Left kidney (tissue), 8 donors: ENCODE measurements at places on chromosomes 13 and 19. TPM values are rescaled to one million over a fixed set of nuclear protein-coding genes. Genes with fewer than 3 reads are reported as not detected.
A peak's percentile ranks its signal among the peaks of the same experiment; 100 is the strongest.

The IL17D gene
- 7.2 TPM for polyA plus RNA-seq

The VAV1 gene
- 1.5 TPM for polyA plus RNA-seq

The ZNF536 gene
- polyA plus RNA-seq = 2.6 TPM

The APOC4 gene
- polyA plus RNA-seq = not detected

The LIM2 gene
- polyA plus RNA-seq = 0.18 TPM

The NLRP11 gene
- 0.25 TPM for polyA plus RNA-seq

The BRD4 gene
- 63.6 TPM for polyA plus RNA-seq

DNA sequence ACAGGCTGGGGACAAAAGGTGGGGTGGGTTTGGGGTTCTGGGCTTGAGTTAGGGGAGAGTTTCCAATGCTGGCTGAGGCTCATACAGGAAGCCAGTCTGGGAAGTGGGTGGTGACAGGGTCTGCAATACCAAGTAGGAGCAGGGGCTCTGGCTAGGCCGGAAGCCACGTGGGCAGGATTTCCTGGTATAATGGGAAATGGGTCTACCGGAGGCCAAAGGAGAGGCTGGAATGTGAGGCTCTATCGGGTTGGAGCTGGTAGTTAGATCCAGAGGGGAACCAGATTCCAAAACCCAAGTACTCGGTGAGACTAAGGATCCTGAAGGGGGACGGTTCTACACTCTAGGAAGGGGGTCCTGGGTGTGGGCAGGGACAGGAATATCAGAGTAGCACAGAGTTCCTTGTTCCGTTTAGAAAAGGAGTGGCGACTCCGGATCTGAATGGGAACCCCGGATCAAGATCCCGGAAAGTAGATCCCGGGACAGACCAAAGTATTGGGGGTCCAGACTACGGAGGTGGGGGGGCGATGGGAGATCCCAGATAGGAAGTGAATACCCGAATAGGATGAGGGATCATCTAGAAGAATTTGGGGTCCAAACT lies 802 bp downstream of the CDC37 start:
- no peak for DNase-seq

DNA sequence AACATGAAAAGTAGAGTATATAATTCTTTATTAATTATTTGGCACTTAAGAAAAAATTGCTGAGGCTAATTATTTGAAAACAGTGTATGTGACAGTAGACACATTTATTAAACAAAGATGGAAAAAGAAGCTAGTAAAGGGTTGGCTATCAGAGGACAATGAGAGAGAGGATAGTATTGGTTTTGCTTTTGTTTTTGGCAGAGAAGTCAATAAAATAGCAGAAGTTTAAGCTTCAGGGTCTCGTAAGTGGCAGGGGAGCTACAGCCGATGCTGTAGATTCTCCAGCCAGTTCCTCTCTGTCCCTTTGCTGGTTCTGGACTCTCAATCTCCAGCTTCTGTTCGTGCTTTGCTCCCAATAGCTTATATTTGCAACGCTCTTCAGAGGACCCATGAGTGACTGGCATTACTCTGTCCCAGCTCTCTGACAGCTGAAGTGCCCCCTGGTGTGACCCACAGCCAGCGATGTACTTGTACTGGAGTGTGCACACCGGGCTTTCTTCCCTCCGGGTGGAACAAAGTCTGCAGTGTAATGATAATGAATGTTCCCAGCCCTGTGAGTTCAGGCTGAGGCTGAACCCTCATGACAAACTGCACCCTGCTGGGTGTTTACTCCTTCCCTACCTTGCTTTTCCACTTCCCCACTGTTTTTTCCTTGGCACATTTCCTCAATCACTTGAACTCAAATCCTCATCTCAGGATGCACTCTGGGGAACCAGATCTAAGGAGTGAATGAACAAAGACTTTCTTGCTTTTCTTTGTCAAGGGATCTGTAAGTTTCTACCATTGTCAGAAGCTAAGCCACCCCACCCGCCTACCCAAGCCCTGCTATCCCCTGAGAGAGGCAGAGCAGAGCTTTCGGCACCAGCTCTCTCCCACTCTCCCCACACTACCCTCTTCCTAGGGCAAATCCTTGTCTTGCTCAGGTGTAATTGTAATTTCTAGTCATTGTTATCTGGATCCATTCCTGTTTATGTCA lies 254.8 kb downstream of the LHFPL6 start:
- no peak for DNase-seq

DNA sequence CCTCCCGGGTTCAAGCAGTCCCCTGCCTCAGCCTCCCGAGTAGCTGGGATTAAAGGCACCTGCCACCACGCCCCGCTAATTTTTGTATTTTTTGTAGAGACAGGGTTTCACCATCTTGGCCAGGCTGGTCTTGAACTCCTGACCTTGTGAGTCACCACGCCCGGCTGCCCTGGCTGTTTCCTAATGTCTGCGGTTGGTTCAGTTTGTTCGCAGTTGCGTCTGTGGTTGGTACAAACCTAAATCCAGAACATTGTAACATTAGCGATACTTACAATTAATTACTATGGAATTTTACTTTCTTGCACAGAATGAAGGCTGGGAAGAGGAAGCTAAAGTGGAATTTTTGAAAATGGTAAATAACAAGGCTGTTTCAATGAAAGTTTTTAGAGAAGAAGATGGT lies 38.1 kb downstream of the RNF17 start:
- DNase-seq = no peak

DNA sequence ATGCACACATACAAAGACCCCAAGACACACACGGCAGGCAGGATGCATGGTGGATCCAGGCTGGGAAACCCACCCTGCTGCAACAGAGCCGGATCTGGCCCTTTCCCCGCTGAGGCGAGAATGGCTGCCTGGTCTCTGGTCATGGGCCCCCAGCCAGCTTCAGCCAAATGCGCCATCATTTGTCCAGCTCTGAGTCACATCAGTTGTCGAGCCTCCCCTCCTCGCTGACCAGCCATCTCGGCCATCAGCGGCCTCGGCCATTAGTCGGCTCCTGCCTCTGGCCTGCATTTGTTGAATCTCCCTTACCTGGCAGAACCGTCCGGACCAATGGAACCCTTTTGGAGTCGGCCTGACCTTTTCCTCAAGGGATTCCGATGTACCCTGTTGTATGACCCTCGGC lies 38.5 kb upstream of the POU2F2 start:
- no peak for DNase-seq

GRCh38 chr19:2810141-2811091 lies 9.3 kb upstream of the ZNF554 start:
- no peak for DNase-seq

DNA sequence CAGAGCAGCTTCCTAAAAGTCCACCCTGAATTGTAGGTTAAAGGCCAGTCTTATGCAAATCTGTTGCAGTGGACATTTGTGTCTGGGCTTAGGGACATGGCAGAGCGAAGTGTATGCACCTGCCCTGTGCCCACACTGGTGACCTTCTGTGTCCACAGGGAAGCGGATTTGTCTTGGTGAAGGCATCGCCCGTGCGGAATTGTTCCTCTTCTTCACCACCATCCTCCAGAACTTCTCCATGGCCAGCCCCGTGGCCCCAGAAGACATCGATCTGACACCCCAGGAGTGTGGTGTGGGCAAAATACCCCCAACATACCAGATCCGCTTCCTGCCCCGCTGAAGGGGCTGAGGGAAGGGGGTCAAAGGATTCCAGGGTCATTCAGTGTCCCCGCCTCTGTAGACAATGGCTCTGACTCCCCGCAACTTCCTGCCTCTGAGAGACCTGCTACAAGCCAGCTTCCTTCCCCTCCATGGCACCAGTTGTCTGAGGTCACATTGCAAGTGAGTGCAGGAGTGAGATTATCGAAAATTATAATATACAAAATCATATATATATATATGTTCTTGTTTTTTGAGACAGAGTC lies 25.5 kb downstream of the CYP2B6 start:
- no peak for DNase-seq

DNA sequence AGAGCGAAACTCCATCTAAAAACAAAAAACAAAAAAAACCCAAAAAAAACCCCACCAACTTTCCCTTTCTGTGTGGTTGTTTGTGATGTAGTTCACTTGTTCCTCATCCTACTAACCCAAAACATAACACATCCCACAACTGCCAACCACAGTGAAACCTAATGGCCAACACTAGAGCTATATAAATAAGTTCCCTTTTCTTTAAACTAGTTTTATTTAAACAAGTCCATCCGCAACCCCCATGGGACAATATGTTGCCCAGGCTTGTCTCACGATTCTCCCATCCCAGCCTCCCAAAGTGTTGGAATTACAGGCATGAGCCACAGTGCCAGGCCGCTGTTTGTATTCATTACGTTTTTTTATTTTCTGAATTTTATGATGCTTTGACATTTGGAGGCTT lies 71.2 kb upstream of the ADGRE5 start:
- no peak for DNase-seq

DNA sequence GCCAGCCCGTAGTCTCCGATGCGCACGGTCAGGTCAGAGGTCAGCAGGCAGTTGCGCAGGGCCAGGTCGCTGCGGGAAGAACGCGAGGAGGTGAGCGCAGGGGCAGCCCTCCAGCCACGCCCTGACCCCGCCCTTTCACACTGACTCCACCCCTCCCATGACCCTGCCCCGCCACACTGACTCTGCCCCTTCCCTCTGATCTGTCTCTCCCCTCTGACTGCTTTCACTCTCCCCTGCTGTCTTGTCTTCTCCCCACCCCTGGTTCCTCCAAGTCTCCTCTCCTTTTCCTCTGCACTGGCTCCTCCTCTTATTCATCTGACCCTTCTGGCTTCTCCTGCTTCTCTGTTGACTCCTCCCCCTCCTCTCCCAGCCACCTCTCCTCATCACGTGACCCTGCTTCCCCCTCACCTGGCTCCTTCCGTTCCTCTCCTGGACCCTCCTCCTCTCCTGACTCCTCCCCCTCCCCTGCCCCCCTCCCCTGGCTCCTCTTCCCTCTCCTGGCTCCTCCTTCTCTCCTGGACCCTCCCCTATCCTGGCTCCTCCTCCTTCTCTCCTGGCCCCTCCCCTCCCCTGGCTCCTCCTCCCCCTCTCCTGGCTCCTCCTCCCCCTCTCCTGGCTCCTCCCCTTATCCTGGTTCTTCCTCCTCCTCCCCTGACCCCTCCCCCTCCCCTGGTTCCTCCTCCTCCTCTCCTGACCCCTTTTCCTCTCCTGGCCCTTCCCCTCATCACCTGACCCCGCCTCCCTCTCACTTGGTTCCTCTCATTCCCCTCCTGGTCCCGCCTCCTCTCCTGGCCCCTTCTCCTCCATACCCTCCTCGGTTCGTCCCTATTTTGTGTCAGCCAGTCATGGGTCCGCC lies 9.9 kb downstream of the LMTK3 start:
- DNase-seq = peak; percentile 86

DNA sequence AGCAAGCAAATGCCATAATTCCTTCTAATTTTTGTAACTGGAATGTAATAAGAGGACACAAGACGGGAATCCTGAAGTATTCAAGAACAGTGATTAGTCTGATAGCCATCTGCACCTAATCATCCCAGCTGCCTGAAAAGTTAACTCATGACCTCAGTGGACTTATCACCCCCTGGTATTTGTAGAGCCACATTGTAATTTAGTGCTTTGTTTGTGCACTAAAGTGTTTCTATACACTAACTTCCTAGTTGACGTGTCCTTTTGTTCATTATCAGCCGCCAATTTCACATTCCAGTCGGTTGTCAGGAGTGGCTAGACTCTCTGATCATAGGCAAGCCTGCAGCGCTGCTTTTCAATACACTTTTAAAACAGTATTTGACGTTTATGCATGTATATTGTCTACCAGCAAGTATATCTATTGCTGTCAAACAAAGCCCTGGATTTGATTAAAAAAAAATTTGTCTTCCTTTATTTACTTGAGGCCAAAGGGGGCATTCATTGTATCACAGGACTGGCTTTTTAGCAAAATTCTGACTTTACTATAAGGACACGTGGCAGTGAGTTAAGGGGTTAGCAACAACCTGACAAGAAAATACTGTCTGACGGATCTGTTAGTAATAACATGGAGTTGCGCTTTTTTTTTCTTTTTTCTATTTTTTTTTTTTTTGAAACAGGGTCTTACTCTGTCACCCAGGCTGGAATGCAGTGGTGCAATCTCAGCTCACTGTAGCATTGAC lies 10.4 kb upstream of the SOX21 start:
- DNase-seq = no peak

- no peak for DNase-seq
These were observed 35.4 kb downstream of the DNAJC15 start for GRCh38 chr13:43058831-43059230.

GRCh38 chr19:3268326-3268725 lies 43.9 kb downstream of the CELF5 start:
- DNase-seq = no peak
